ENCODE measurements at places on chromosomes 3 and 15.
A peak's percentile ranks its signal among the peaks of the same experiment; 100 is the strongest.

- peak; percentile 60 for DNase-seq
Observed at GRCh38 chr3:4421121-4421520, 45.9 kb downstream of the SUMF1 start.

GRCh38 chr3:46684891-46685290, 8.6 kb downstream of the ALS2CL start:
- DNase-seq = no peak

- no peak for DNase-seq
Observed at GRCh38 chr3:123853686-123854372, 30.3 kb downstream of the MYLK start.

GRCh38 chr3:146374146-146374545, 95.2 kb downstream of the PLSCR2 start:
- no peak for DNase-seq

DNA sequence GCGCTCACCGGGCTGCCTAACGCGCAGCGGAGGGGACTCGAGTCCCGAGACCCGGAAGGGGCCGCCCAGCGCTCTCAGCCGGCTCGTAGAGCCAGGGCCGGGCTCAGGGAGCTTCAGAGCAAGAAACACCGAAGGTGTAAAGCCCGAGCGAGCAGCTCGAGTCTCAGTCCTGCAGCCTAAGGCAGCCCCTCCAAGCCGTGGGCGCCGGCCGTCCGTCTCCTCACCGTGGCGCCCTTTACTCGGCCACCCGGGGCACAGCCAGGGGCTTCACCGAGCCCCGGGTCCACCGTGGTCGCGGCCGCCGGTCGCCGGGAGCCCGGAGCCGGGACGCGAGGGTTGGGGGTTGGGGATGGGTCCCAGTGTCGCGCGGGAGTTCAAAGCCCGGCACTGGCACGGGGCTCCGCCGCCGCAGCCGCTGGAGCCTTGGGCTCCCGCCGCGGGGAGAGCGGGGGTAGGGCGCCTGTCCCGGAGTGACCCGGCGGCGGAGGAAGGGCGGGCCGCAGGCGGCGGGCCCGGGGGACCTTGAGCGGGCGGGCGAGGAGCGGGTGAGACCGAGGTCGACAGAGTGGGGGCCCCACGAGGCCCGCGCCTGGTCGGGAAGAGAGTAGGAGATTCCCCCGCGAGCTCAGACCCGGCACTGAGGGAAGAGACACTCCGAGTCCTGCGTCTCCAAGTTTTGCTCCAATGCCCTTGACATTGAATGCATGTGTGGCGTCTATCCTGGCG, 26.9 kb upstream of the THRB start:
- DNase-seq = peak; percentile 40

Measured in astrocyte of the spinal cord (primary cell).